ENCODE measurements at places on chromosomes 1 and 21.
A peak's percentile ranks its signal among the peaks of the same experiment; 100 is the strongest.

GRCh38 chr1:109639841-109640184 lies 16.1 kb upstream of the GSTM4 start:
- no peak for DNase-seq

- peak; percentile 76 for DNase-seq
Observed at GRCh38 chr1:161021165-161021969, 415 bp upstream of the F11R start.

GRCh38 chr1:206814716-206815341 lies 42.5 kb upstream of the IL10 start:
- DNase-seq = no peak

- DNase-seq = no peak
Observed at GRCh38 chr1:110440877-110441276, 10.1 kb upstream of the PROK1 start.

DNA sequence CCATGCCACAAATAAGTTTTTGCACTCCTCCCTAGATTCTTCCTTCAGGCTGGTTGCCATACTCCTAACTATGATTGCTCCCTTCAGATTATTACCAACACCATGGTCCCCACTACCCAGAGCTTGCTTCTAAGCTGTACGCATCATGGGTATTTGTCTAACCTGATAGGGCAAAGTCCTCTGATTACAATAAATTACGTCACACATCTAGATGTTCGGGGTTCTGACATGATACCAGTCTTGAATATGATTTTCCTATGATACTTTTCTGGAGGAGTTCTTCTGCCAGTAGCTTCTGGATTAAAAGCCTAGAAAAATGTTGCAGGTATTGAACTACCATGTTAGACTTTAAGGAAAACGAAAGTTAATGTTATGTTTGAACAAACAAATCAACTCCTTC lies 67.2 kb downstream of the NUF2 start:
- DNase-seq = no peak

- no peak for DNase-seq
Observed at GRCh38 chr1:187794561-187794960, 965.8 kb downstream of the PLA2G4A start.

DNA sequence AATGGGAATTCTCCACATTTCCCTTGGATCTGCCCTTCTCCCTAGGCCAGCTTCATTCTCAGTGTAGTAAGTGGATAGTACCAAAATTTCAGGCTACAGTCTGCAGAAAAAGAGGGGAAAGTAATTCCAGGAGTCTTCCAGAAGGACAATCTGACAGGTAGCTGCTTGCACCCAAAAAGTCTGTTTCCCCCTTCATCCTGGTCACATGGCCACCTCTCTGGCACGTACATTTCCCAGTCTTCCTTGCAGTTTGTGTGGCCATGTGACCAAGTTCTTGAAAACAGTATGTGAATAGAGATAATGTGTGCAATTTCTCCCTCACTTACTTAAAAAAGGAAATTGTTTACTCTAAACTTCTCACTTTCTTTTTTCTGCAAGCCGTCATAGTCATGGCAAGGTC lies 14.6 kb upstream of the FMO4 start:
- no peak for DNase-seq

DNA sequence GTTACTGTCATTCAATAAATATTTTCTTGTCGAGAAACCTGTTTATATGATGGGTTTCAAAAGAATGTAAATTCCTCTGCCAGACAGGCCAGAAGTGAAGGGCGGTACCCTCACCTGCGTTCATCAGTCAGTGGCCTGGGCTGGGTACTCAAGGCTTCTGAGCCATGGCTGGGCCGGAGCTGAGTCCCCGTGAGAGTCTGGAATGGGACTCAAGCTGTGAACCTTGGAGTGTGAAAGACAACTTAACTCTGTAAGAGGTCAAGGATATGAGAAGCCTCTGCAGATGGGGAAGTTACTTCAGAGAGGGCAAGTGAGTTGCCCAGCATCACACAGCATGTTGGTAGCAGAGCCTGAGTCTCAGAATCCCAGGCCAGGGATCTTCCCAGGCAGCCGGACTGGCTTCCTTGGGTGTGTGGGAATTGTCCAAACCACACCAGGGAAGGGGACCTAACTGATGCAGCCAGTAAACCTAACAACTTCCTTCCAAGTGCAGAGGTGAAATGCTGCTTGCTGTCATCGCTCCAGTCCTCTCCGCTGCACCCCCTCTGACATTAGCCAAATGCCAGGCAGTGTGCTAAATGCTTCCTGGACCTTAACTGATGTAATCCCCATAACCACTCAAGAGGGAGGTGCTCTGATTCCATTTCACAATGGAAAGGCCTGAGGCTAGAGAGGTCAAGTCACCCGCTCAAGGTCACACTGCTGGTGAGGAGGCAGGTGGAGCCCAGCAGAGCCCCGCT lies 4.8 kb downstream of the DISP3 start:
- no peak for DNase-seq

GRCh38 chr1:182446033-182446669 lies 3.8 kb upstream of the RGSL1 start:
- no peak for DNase-seq

All from activated CD4-positive, CD25-positive, alpha-beta regulatory T cell treated with anti-CD3 and anti-CD28 coated beads, Interleukin-2, amount 50 U/mL, for 72 hours (primary cell).